ENCODE measurements at places on chromosomes 16 and 17.
A peak's percentile ranks its signal among the peaks of the same experiment; 100 is the strongest.

GRCh38 chr17:50027881-50028735 lies 27.8 kb upstream of the ITGA3 start:
- DNase-seq: no peak

- no peak for DNase-seq
Observed at GRCh38 chr16:12580809-12581208, 222.9 kb downstream of the CPPED1 start.

DNA sequence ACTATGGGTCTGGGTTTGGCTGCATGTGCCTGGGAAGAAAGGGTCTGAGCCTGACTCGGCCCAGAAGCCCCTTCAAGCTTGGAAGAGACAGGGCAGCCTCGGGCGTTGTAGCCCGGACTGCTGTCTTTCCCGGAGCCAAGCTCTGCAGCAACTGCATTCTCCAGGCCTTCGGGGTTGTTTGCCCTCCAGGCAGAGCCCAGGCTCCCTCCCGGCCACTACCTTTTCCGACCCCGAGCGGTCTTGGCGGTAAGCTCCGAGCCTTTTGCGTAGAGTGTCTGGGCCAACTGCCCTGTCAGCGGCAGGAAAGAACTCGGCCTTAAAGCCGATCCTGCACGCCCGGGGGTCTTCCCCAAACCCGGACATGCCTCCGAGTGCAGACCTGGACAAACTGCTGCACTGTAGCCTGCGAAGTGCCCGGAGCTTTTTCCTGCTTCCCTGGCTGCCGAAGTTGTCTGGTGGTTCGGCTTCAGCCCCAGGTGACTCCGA lies 1.3 kb downstream of the LHX1 start:
- no peak for DNase-seq

DNA sequence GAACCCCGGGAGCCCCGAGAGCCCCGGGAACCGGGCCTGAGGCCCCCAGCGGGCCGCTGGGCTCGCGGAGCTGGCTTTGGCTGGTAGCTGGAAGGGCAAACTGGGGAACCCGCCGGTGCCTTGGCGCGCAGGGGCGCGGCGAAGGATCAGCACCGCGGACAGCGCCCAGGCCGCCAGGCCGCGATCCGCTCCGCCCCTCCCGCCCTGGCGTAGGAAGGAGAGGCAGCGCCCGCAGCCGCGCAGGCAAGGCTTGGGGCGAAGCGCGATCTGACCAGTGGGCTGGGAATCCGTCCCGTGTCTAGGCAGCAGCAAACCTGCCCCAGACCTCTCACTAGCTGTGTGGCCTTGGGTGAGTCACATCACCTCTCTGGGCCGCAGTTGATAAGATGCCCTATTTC lies 331 bp upstream of the CCDC92B start:
- peak; percentile 63 for DNase-seq

- peak; percentile 31 for DNase-seq
Observed at GRCh38 chr17:32445074-32445415, 735 bp downstream of the PSMD11 start.

- no peak for DNase-seq
Observed at GRCh38 chr17:58120195-58120822, 27.9 kb upstream of the OR4D1 start.

DNA sequence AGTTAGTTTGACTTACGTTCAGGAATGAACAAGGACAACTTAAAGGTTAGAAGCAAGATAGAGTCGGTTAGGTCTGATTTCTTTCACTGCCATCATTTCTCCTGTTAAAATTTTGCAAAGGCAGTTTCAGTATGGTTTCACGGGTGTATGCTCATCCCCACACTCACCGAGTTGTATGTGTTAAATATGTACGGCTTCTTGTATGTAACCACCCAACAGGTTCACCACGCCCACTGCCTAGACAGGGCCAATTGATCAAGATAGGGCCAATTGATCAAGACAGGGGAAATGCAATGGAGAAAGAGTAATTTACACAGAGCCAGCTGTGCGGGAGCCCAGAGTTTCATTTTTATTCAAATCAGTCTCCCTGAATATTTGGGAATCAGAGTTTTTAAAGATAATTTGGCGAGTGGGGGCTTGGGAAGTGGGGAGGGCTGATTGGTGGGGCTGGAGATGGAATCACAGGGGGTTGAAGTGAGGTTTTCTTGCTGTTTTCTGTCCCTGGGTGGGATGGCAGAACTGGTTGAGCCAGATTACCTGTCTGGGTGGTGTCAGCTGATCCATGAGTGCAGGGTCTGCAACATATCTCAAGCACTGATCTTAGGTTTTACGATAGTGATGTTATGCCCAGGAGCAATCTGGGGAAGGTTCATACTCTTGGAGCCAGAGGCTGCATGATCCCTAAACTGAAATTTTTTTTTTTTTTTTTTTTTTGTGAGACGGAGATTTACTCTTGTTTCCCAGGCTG lies 62.4 kb upstream of the PLCG2 start:
- no peak for DNase-seq

DNA sequence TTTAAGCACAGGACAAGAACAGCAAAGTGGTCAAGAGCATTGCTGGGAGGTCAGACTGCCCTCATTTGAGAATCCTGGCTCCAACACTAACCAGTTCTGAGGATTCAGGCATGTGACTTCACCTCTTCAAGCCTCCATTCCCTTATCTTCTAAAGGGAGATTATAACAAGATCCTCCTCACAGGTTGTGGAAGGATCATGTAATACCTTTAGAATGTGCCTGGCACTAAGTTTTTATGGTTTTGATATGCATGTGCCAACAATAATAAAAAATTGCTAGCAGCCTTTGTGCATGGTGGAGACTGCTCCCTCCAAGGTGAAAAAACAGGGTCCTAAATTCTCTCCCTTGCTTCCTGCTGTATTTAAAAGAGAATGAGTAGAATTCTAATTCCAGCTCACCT lies 36.0 kb upstream of the ADAMTS18 start:
- DNase-seq: no peak

DNA sequence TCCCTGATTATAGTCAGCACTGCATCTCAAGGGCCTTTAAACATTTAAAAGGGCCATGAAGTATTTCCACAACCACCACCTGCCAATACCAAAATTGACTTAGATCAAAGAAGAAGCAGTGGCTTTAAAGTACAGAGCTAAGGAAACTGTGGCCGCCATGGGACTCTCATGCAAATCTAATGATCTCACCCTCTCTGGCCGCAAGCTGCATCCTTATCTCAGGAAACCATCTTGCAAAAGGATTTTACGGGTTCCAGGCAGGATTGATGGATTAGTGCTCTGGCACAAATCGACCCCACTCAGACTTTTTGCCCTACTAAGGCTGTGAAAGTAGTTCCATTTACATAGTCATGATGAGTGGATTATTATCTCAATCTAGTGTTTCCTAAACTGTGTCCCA lies 22.6 kb downstream of the CDRT4 start:
- DNase-seq: no peak

- DNase-seq: no peak
Observed at GRCh38 chr17:1047879-1048470, 51.0 kb downstream of the TIMM22 start.

DNA sequence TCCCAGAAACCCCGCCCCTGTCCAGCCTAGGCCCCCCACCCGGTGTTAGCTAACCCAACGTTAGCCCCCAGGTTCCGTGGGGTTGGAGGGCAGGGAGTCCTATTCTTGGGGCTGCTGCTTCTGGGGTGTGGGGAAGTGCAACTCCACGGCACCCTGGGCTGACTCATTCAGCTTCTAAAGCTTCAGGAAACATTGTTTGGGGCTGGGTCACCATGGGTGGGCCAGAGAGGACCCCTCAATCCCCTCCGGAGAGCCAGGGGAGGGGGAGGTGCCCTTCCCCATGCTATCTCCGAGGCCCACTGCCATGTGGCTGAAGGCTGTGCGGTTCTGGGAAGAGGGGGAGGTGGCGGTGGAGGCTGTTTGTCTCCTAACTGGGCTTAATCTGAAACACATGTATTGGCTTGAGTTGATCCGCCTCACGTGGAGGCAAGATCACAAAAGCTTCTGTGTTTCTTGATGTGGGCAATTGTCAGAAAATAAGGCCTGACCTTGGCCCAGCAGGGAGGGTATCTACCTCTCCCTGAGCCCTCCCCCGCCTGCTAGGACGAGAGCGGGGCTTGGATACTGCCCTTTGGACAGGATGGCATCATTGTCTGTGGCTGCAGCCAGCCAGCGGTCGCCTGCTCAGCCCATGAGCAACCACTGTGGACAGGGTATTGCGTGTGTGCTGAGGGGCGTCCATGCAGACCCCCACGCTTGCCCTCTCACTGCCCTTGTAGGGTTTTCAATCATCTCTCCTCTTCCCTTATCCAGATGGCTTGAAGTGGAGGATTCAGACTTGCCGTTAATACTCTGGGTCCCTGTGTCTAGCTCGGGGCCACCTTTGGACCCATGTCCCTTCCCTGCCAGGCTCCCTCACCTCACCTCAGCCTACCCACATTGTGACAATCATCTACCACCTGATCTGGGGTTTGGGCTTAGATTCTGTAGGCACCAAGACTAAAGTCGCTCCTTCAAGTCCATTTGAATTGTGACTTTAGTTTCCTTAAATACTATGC lies 1.3 kb downstream of the SERPINF1 start:
- no peak for DNase-seq

DNA sequence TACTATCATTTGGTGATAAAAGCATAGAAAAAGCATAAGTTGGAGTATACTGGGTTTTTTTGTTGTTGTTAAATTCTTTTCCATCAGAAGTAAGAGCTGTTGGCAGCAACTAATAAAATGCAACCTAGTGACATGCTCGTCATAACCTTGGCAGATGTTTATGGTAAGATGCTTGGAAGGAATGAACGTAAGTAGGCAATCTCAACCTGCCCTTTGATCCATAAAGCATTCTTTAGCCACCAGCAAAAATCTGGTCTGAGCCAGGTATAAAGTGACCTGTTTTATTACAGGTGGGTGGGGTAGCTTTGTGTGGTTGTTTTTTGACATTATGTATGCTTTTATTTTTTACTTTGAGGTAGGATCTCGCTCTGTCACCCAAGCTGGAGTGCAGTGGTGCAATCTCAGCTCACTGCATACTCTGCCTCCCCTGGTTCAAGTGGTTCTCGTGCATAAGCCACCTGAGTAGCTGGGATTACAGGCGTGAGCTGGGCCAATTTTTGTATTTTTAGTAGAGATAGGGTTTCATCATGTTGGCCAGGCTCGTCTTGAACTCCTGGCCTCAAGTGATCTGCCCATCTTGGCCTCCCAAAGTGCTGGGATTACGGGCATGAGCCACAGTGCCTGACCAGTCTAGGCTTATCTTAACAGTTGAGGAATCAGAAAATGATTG lies 22.0 kb downstream of the WSB1 start:
- no peak for DNase-seq

- DNase-seq: no peak
Observed at GRCh38 chr17:38981636-38982035, 14.4 kb upstream of the FBXO47 start.

DNA sequence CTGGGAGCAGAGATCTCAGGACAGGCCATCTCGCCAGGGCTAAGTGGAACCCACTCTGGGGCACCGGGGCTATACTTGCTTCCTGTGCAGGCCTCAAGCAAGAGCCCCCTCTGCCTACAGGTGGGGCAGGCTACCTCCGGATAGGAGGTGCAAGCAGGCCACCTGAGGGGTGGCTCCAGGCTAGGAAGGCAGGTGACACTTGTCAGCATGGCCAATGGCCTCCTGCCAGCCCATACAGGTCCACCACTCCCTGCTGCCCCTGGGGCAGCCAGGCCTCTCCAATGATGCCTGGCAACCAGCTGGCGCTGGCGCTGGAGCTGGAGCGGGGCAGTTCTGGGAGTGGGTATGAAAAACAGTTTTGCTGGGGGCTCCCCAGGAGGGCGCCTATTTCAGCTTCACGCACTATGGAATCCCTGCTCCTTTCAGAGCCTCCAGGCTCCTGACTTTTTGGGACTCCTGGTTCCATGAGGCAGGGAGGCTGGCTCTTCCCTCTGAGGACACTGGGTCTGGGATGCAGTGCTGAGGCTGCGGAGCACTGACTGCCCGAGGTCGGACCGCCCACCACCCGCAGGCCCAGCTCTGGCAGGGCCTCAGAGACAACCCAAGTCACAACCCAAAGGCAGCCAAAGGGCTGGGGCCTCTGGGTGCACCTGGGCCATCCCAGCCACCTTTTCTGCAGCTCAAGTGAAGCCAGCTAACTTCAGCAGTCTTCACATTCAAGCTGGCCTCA lies 8.4 kb upstream of the SREBF1 start:
- DNase-seq: no peak

GRCh38 chr17:48335858-48336500 lies 94.0 kb downstream of the SKAP1 start:
- DNase-seq: no peak

DNA sequence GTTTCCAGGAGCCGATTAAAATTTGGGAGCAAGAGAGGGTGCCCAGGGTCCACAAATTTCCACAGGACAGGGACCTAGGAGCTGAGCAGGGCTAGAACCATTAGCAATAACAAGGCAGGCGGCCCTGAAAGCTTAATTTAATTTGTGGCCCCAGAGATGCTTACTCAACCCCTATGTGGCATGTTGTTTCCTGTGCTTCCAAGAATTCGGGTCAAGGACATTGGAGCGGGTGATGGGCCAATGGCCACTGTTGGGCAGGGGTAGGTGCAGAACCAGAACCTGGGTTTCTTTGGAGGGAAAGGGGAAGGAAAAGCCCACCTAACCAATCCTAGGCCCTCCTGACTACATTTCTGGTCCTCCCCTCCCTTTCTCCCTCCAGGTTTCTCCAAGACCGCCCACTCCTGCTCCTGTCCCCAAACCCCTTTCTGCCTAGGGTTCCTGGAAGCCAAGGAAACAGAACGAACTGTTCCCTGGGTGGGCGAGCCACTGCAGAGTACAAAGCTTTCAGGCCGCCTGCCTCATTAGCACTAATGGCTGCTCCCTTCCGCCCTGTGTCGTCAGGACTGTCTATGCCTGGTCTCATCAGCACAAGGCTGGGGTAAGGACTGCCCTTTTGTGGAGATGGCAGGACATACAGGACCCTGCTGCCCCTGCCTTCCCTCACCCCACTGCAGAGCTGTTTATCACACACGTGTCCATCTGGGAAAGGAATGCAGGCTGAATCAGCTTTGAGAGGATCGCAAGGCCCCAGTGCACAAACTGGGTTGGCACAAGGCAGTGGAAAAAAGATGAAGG lies 581 bp upstream of the AGRP start:
- no peak for DNase-seq

DNA sequence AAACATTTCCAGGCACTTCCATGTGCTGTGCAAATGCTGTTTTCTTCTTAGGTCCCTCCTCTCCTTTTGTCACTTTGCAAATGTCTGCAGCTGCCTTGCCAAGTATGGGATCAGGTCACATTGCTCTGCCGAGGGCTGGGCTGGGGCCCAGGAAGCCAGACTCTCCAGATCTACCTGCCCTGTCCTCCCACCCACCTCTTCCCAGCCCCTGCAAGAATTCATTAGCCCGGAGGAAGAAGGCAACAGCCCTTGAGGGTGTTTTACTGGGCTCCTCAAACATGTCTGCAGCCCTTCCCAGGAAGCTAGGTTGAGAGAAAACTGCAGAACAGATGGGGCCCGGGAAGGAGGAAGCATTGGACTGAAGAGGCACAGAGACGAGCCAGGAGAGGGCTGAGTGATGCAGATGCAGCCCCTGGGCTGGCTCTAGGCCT lies 47.1 kb downstream of the WSB1 start:
- no peak for DNase-seq

- DNase-seq: peak; percentile 54
Observed at GRCh38 chr16:2874912-2875362, 8.1 kb upstream of the FLYWCH2 start.

- peak; percentile 48 for DNase-seq
Observed at GRCh38 chr17:47703191-47703591, 9.2 kb downstream of the TBKBP1 start.

Data from stimulated activated CD8-positive, alpha-beta memory T cell treated with anti-CD3 and anti-CD28 coated beads, Interleukin-2, amount 100 ng/mL, for 48 hours (primary cell).